Cortex of kidney (tissue), 1 donor: ENCODE measurements at places on chromosomes 16 and 17.

DNA sequence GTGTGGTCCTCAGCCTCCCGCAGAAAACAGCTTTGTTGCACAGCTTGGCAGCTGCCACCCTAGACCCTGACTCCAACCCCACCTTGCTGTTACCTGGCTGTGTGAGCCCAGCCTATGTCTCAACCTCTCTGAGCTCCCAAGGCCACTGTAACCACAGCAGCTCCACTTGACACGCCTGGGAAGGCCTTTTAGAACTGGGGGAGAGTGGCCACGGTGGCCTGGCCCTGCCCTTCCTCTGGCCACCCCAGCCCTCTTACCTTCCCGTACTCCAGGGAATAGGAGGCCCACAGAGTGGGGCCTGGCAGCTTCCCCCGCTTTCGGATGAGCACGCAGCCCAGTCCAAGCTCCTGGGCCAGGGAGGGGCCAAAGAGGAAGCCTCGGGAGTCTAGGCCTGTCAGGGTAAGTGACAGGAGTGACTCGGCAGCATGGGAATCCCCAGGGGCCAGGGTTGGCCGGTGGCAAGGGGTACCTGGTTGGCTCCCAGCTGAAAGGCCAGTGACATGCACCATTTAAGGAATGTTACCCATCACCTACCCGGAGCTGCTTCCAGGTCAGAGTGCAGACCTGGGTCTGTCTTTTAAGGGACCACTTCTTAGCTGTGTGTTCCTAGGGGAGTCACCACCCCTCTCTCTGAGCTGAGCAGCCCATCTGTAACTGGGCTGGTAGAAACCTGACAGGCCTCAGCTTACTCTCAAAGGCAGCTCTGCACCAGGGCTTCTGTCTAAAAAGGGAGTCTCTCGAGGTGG, 1.4 kb downstream of the APRT start:
- DNase-seq, result no peak

DNA sequence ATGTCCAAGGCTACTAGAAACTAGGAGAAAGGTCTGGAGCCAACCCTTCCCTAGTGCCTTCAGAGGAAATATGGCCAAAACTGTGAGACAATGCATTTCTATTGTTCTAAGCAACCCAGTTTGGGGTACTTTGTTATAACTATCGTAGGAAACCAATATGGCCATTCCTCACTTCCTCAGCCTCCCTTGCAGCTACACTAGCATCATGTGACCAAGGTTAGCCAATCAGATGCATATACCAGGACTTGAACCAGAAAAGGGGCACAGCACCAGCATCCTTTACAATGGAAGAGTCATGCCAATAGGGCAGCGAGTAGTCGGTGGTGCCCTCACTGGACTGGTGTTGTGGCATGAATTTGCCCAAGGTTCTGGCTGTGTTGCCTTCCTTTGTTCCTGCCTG, 464.0 kb downstream of the TMEM114 start:
- no peak for DNase-seq

GRCh38 chr17:27498615-27499309, 42.5 kb downstream of the KSR1 start:
- DNase-seq, result no peak

DNA sequence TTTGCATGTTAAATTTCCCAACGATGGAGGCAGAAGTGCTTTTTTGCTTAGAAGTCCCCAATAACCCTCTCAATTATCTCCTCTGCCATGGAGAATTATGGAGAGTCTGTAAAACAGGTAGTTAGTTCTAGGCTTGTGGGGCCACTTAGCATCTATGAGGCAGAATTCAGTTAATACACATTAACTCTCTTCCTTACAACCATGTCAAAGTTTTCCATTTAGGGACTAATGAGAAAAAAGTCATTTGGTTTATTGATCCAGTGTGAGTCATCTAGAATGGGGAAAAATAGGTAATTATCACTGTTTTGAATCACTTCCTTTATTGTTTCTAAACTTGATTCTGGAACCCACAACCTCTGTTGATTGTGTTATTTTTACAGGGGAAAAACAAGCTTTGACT, 229.1 kb upstream of the COX10 start:
- DNase-seq, result no peak

GRCh38 chr16:85057212-85057889, 29.8 kb downstream of the KIAA0513 start:
- no peak for DNase-seq

- DNase-seq, result no peak
Measured at GRCh38 chr16:57484515-57485005, 1.7 kb downstream of the DOK4 start.

DNA sequence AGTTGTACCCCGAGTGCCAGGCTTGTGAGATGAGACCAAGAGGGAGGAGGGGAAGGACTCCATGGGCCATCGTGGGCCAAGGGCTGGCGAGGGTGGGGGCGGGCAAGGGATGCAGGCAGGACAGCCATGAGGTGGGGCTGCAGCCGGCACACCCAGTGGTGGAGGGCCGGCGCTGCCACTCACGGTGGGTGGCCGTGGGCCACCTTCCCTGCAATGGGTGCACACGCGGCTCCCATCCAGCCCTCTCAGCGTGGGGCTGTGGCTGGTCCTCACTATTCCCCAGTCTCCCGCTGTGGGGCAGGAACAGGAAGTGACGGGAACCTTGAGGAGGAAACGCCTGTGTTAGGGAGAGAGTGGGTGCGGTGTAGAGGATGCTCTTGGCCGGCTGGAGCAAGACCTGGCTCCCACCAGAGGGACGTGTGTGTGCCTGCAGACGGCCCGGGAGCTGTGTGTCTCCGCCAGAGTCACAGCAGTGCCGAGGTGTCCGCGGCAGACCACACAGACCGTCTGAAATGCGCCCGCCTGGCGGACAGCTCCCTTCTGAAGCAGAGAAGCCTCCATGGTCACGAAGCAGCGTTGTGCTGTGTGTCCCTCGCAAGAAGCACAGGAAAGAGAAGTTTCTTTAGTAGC, 23.6 kb downstream of the CIBAR2 start:
- DNase-seq, result no peak

GRCh38 chr17:81274471-81274855, 20.6 kb downstream of the SLC38A10 start:
- DNase-seq, result no peak

- no peak for DNase-seq
Measured at GRCh38 chr17:5365831-5366230, 53.6 kb downstream of the NUP88 start.
